ENCODE measurements at places on chromosomes 4 and X. TPM values are rescaled to one million over a fixed set of nuclear protein-coding genes. Genes with fewer than 3 reads are reported as not detected.
A peak's percentile ranks its signal among the peaks of the same experiment; 100 is the strongest.

DNA sequence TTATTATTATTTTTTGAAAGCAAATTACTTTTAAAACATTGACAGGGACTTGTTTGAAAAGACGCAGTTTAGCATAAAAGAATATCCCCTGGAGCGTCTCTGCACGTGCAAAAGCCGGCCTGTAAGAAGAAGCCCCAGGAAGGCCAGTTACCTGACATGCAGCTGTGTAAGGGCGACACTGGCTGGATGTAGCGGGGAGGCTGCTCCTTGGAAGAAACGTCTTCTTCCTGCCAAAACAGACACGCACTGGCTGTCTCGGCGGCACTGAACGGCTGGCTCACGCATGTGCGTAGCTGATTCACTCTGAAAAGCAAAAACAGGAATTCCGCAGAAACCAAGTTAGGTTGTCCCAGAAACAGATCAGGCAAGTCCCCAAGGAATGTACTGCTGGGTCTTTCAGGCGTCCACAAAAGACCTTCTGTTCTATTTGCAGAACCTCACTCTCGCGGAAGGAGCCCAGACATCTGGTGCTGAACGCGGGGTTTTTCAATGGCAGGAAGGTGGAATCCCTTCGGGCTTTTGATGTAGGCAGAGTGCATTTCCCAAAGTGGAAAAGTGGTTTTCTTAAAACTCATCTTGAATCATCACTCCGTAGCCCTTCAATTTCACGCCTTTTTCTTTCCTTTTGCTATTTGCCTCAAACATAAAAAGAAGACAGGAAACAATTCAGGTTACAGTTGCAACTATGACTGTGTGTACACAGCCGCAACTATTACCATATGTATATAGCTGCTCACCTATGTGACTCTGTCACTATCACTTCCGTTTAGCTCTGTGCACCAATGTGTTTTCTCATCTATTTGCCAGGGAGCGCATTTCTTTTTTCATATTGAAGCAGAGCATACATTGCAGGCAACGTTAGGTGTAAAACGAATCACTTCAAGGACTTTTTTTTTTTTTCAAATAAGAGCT lies 38.1 kb upstream of the ARSH start:
- peak; percentile 5 for DNase-seq

GRCh38 chr4:155245105-155245504 lies 36.7 kb downstream of the NPY2R start:
- no peak for DNase-seq

DNA sequence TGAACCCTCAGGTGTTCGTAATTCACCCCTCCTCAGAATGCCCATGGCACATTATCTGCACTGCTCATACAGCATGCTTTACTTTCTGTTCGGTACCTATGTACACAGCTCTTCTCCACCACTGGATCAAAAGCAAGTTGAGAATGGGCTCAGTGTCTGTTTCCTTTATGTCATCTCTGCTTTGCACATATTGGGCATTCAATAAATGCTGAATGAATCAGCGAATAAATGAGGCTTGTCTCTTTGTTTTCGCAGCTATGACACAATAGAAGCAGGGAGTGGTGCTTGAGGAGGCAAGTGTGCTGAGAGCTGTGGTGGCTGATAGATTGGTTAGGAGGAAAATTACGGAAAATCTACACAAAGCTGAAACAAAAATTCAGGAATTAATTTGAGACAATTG lies 109.1 kb upstream of the VMA21 start:
- DNase-seq = no peak

Gene DHX15
- total RNA-seq = 152 TPM

Gene S100G
- total RNA-seq = not detected

GRCh38 chr4:30443289-30443688 lies 276.9 kb upstream of the PCDH7 start:
- DNase-seq = no peak

Gene DMRTC1
- not detected for total RNA-seq

Data from endothelial cell of umbilical vein (primary cell).